Stimulated activated CD8-positive, alpha-beta memory T cell treated with anti-CD3 and anti-CD28 coated beads, Interleukin-4, amount 100 ng/mL, for 48 hours (primary cell): ENCODE measurements at places on chromosomes 13 and 19.

- no peak for DNase-seq
Observed at GRCh38 chr13:113157929-113158747, at the start of gene PROZ. PROZ (plus strand) TSS chr13:113158648; CDS start chr13:113158661, 13 bp downstream.

GRCh38 chr13:109182777-109183465 lies 553.5 kb downstream of the MYO16 start:
- DNase-seq: no peak

GRCh38 chr13:105514401-105514800 lies 1021.1 kb downstream of the EFNB2 start:
- DNase-seq: no peak

DNA sequence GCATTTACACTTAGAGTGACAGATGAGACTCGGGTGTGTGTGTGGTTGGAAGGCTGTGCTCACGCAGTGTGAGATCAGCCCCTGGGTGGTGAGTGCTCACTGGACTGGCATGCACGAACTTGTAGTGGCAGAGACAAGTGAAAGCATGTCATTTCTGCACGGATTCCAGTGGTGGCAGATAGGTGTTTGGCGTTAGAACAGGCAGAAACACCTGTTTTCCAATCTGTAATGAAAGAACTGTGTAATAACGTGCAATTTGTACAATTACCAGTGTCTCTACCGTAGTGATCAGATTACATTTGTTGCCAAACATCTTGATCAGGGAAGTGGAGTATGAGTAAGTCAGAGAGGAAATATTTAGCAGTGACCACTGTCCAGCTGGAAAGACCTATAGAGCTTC lies 8.2 kb downstream of the LAMP1 start:
- no peak for DNase-seq

DNA sequence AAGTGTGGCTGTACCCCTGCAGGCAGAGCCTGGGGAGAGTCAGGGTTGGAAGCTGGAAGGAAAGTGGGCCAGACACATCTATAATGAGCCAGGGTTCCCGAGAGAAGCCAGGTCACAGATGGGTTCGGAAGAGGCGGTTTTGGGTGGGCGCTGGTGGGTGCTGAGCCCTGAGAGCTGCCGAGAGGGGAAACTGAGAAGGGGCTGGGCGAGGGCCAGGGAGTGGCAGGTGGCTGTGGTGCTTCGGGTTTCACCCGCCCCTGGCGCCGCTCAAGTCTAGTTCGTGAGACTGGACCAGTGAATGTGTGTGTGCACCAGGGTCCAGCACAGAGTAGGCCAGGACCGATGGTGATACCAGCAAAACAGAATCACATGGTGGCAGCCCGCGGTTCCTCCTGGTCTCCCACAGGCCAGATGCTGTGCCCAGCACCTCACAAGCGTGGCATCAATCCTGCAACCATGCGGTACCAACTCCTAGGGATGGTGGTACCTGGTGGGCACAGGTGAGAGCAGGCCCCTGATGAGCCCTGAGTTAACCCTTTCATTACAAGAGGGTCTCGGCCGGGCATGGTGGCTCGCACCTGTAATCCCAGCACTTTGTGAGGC lies 1.8 kb upstream of the LRRC4B start:
- no peak for DNase-seq

DNA sequence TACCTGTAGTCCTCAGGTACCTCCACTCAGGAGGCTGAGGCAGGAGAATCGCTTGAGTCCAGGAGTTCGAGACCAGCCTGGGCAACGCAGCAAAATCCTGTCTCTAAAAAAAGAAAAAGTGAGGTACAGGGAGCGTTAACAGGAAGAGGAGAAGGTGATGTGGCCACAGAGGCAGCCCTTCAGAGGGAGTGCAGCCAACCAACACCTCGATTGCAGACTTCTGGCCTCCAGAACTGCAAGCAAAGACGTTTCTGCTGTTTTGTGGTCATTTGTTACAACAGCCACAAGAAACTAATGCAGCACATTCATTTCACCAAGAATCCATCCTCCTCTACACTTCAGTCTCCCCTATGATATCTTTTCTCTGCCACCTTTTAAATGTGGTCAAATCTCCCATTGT lies 145.2 kb downstream of the USP12 start:
- DNase-seq: no peak

GRCh38 chr13:25971459-25972145 lies 80.2 kb downstream of the SHISA2 start:
- DNase-seq: no peak

DNA sequence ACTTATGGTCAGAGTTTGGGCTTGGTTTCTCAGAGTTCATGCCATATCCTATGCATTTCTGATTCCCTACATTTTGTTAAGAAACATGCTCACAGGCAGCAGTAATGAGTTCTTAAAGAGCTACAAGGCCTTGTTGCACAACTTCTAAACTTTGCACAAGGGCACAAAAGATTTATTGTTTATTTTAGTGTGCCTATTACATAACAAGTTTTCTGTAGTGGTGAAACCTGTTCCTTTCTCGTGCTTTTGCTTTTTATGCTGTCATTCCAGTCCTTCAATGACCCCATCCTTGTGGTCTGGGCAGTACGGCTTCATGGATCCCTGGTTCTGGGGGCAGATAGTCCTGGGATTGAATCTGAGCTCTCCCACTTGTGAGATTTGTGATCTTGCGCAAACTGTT lies 17.8 kb downstream of the ZNF507 start:
- DNase-seq: no peak

DNA sequence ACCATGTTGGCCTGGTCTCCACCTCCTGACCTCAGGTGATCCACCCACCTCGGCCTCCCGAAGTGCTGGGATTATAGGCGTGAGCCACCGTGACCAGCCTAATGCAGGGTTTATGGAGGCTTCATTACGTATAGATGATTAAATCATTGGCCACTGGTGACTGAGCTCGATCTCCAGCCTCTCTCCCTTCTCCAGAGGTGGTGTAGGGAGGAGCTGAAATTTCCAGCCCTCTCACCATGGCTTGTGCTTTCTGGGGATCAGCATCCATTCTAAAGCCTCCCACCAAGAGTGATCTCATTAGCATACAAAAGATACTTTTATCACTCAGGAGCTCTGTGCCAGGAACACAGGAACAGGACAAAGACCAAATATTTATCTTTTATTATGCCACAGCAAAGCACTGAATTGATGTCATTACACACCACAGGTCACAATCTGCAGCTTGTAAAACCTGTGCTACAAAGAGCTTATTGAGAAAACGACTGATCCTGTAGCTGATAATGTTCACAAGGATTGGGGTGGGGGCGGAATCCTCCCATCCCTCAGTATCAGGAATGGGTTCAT lies 32.4 kb downstream of the RHPN2 start:
- no peak for DNase-seq

- peak; percentile 99 for DNase-seq
Observed at GRCh38 chr19:19192078-19192882, at the start of the genes BORCS8 and RFXANK. BORCS8 (minus strand) TSS chr19:19192152; CDS start chr19:19192117, 35 bp downstream. RFXANK (plus strand) TSS chr19:19192258; CDS start chr19:19193947, 1,689 bp downstream.

DNA sequence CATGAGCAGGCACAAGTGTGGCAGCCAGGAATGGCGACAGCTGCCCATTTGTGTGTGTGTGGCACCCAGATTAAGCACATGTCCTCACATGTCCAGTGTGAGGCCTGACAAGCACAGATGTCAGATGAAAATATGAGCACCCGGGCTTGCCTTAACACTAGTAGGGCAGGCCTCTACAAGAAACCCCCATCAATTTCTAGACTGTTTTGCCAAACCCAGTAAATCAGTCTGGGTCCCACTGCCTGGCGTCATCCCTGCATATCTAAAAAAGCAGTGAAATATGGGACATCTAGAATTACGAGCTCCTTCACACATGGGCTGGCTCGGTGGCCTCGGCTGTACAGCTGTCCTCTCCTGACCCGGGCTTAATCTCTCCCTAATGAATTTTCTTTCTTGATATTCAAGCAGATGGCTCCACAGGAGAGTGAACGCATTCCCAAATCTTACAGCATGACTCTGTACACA lies 432.7 kb downstream of the FOXO1 start:
- DNase-seq: no peak

DNA sequence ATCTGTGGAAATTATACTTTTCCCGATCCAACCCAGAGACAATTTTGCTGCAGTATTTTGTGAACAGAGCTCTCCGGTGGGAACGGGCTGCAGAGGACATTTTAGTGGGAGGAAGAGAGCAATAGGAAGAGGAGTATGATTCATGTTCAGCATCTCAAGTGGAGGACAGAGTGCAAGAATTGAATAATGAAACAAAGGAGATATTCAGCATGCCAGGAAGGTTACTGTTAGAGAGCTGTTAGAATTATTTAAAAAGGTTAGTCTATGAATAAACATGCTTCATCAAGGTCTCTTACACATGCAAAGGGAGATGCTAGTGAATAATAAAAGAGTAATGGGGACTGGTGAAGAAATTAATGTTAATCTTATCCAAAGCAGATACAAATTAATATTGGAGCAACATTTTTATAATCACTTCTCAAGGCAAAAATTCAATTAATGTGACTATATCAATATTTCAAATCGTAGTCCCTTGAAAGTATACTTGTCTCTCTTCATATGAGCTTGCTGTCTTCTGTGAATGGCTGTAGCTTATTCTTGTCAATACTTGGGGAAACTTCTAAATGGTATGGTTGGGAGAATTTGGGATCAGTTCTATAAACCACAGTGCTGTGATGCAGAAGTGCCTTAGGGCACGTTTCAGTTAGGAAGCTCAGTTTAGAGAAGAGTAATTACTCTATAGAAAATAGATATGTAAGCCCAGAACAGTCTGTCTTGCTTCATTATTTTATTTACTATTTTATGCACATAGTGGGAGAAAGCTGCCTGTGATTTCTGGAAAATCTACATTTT lies 1165.8 kb downstream of the OLFM4 start:
- DNase-seq: no peak

GRCh38 chr13:35309706-35310105 lies 166.8 kb downstream of the MAB21L1 start:
- no peak for DNase-seq

- DNase-seq: no peak
Observed at GRCh38 chr13:107217251-107217650, 649.3 kb upstream of the ARGLU1 start.

GRCh38 chr13:109780845-109781383 lies 5.5 kb downstream of the IRS2 start:
- DNase-seq: no peak

GRCh38 chr19:52809801-52810200 lies 11.6 kb downstream of the ZNF28 start:
- DNase-seq: no peak

DNA sequence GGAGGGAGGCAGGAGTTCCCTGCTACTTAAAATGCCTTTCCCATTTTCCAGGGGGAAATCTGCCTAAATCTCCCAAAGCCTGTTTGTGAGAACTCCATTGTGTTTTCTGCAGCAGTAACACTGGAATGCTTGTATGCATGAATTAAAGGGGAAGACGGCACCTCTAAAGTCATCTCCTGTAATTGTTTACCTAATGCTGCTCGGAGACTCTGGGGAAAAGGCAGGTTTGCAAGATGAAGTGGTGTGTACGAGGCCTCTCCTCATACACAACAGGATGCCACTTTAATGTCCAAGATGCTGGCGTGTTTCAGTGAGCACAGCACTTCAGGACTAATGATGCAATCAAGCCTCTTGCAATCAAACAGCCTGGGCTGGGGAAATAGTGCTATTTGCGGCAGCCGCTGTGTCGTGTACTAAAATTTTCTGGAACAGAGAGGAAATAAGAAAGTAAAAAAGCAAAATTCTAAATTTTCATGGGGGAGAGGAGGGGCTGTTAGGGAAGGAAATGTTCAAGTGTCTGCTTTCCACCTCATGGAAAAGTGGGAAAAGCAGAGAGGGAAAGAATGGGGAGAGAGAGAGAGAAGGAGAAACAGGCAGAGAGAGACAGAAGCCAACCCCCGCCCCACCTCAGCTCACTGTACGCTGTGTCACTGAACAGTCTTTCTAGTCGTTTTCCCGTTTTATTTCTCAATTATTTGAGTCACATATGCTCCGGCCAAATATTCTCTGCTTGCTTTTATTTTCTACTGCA lies 32.9 kb downstream of the TSHZ3 start:
- no peak for DNase-seq

DNA sequence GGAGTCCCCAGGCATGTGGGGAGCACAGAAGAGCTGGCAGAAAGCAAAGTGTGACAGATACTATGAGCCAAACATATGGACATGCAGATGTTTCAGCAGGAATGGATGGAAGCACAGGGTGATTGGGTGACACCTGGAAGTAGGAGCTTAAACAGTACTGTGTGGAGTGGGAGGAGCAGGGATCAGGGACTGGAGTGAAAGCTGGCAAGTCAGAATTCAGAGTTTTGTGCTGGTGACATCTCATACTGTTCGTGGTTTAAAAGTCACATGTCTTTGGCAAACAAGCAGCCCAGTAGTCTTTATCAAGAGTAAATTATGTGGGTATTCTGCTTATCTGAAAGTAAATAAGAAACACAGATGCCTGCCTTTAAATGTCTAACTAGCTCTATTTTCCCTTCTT lies 408.2 kb downstream of the COG6 start:
- no peak for DNase-seq

- no peak for DNase-seq
Observed at GRCh38 chr13:113511361-113511760, 20.9 kb upstream of the DCUN1D2 start.

DNA sequence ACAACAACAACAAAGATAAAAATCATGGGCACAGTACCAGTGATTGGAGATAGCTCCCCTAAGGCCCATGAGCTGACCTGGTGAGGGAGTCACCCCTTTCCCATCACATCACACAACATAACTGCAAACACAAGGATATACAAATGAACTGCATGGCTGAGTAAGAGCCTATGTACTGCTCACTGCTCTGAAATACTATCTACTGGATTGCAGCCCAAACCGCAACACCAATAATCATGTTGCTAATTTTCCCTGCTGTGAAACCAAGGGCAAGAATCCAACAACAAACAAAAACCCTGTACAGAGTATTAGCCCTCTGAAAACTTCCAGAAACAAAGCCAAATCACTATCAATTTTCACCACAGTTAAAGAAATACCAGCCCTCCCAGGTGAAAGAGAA lies 1893.2 kb downstream of the PCDH9 start:
- no peak for DNase-seq

DNA sequence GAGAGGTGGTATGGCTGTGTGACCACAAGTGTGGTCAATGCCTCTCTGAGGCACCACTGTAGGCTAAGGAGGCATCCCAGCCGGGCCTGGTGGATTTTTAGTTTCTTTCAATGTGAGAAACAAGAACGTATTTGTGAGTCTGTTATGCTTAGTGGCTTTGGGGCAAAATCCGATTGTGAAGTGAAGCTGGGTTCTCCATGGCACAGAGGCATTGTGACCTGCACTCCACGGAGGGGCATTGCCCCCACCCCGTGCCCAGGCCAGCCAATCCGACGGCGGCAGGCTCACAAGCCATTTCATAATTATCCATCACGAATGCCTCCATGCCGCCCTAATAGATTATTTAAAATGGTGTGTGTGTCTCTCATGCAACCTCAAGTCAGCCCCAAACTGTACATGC lies 151.6 kb downstream of the ZNF536 start:
- DNase-seq: no peak

DNA sequence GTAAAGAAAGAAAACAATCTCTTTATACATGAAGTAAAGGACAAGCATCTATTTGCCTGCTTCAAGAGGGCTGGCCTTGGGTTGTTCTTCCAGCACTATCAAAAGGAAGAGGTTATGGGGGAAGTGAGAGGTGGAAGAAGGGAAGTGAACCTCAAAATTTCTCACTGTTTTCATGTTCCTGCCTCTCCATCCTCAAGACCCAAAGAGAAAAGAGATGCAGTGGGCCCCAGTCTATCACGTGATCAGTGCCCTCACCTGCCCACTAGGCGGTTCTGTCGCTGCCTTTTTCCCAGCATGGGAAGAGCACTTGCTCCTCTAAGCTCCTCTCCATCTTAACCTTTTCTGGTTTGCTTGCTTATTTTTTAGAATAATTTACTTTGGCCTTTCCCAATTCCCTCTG lies 6.2 kb upstream of the USP12 start:
- no peak for DNase-seq

GRCh38 chr19:42577016-42577415 lies 17.7 kb downstream of the CEACAM8 start:
- DNase-seq: no peak

- no peak for DNase-seq
Observed at GRCh38 chr13:30837227-30838159, 68.6 kb upstream of the MEDAG start.
